Hepatic stellate cell (primary cell): ENCODE measurements at places on chromosomes 16 and 17.

GRCh38 chr16:72134507-72134906 lies 37.4 kb downstream of the PMFBP1 start:
- no peak for DNase-seq

DNA sequence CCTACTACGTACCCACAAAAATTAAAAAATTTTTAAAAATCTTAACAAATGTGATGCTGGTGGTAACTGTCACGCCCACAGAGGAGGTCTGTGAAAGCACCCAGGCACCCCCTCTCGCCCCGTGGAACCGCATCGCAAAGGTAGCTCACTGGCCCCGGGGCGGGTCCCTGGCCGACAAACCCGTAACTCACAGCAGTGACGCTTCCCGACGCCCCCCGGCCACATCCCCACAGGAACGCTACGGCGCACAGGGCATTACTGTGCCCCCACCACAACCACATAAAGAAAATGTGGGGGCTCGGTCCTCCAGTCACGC lies 366 bp downstream of the ANKS3 start:
- DNase-seq = peak; percentile 22

GRCh38 chr16:51553314-51553713 lies 402.2 kb upstream of the SALL1 start:
- DNase-seq = no peak

DNA sequence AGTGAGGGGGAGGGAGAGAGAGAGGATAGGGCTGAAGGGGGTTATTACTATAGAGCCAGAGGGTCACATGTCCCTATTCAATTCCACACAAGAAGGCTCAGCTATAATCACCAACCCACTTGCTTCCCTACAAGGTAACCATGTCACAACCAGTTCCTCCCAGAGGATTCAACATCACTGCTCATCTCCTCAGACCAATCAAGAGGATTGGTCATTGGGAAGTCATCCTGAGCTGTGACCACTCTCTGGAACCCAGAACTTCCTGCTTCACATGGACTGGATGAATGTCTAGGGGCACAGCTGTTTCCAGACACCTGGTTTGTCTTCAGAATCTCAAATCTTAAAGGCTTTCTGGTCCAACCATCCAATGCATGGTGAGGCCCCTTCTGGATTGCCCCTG lies 154.9 kb upstream of the SDK2 start:
- DNase-seq = no peak

DNA sequence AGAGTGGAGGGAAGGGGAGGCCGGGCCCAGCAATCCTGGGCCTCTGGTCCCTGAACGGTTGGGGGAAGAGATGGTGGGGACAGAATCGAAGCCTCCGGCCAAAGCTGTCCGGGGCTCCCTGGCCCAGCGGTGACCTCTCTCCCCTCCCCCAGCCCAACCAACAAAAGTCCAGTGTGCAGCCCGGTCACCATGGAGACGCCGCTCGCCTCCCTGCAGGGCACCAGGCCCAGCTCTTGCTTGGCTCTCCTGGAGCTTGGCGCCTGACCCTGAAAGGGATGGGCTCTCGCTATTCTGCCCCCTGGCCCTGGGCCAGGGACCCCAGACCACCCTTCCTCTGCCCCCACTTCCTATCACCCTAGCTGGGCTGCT lies 1.3 kb downstream of the METRN start:
- DNase-seq = no peak

GRCh38 chr17:78127888-78128550 lies 536 bp downstream of the TMC6 start:
- peak; percentile 60 for DNase-seq

- no peak for DNase-seq
Measured at GRCh38 chr16:50651835-50652438, 29.2 kb downstream of the SNX20 start.

GRCh38 chr17:75823257-75824041 lies 20.8 kb downstream of the UNC13D start:
- no peak for DNase-seq

DNA sequence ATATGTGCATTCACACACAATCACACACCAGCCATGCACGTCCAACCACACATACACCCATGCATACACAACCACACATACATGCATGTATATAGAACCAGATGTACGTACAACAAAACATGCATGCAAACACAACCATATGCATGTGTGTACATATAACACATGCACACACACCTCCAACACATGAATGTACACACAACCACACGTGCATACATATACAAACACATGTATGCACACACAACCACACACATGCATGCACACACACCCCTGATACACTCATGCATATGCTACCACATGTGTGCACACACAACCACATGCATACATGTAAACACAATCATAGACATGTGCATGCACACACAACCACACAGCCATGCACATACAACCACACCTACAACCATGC lies 52.0 kb upstream of the SDK2 start:
- no peak for DNase-seq

DNA sequence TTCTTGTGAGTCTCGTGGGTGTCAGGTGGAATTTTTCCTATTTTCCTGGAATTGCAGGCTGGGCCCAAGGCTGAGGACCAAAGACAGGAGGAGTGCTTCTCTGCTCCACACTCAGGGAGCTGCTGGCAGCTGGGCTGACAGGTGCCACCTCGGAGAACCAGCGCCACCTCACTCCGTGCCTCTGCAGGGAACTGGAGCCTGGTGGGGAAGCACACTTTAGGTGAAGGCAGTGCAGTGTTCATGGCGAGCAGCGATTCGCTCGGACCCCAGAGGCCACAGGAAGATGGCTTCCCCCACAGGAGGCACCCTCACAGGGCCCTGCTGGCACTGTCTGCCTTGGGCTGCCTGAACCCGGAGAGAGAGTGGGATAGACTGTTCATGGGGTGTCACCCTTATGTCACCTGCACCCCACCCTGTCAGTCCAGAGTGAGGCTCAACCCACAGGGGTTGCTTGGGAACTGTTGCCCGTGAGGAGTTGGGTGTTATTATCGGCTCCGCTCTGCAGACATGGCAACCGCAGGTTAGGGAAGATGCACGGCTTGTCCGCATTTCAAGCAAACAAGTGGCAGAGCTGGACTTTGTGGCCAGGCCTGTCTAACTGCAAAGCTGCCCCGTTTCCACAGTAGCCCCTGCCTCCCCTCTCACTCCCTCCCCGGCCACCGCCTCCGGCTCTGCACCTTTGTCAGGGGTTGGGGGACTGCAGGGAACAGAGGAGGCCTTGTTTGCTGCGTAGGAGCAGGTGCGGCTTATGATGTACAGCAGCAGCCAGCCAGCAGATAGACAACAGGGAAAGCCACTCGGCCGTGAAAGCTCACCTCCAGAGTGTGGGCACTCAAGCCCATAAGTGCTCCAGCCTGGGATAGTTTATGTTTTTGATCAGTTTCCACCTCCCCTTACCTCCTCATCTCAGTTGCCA lies 15.5 kb downstream of the TBC1D24 start:
- no peak for DNase-seq

GRCh38 chr16:5854027-5854426 lies 756.4 kb upstream of the EEF2KMT start:
- no peak for DNase-seq

GRCh38 chr17:9232155-9232475 lies 210.8 kb downstream of the NTN1 start:
- DNase-seq = no peak

DNA sequence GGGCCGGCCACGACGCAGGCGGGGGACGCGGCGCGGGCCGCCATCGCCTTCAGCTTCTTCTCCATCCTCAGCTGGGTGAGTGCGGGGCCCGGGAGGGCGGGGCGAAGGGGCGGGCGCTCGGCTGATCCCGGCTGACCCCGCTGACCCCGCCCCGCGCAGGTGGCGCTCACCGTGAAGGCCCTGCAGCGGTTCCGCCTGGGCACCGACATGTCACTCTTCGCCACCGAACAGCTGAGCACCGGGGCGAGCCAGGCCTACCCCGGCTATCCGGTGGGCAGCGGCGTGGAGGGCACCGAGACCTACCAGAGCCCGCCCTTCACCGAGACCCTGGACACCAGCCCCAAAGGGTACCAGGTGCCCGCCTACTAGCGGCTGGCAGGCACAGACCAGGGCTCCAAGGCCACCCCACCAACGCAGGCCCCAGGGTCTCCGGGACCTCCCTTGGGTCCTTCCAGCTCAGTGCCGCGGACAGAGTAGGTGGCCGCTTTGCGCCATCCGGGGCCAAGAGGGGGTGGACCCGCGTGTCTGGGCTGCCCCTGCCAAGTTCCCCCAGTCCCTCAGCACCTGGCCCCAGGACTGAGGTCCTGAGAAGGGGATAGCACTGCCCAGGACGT lies 3.0 kb downstream of the SYNGR3 start:
- no peak for DNase-seq

- no peak for DNase-seq
Measured at GRCh38 chr16:15038689-15039088, 17.2 kb downstream of the NTAN1 start.

- DNase-seq = no peak
Measured at GRCh38 chr16:21120976-21121520, 29.6 kb downstream of the DNAH3 start.

- DNase-seq = no peak
Measured at GRCh38 chr16:50940275-50940854, 198.5 kb downstream of the CYLD start.

DNA sequence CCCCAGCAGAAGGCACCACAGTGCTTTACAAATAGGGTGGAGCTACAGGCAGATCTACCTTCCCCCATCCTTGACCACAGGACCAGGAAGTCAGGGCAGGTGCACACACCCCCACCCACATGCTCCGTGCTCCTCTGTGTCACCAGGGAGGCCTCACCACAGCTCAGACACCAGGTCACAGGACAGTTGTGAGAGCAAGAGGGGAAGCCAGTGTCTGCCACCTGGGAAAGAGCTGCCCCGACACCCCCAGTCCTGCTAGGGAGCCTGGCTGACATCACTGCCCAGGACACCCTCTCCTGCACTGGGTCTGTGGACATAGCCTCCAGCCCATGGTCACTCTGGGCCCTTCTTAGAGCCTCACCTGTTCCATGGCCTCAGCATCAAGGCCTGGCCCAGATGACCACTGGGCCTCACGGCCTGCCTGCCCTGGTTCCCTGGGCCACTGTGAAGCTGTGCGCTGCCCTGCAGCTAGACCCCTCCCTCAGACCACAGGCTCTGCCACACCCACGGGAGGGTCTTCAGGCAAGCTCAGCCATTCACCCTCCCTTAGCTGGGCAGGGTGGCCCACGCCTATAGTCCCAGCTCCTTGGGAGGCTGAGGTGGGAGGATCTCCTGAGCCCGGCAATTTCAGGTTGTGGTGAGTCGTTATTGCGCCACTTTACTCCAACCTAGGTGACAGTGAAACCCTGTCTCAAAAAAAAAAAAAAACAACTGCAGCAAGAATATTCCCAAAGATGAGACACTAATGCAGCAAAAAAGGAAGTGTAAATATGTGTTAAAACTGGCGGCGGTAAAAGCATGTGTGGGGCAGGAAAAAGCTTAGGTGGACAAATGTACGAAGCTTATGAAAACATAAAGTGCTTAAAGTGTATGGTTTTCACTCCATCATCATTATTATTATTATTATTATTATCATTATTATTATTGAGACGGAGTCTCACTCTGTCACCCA lies 14.2 kb downstream of the POLR3K start:
- no peak for DNase-seq

GRCh38 chr16:66432429-66432828 lies 5.3 kb downstream of the BEAN1 start:
- DNase-seq = no peak

DNA sequence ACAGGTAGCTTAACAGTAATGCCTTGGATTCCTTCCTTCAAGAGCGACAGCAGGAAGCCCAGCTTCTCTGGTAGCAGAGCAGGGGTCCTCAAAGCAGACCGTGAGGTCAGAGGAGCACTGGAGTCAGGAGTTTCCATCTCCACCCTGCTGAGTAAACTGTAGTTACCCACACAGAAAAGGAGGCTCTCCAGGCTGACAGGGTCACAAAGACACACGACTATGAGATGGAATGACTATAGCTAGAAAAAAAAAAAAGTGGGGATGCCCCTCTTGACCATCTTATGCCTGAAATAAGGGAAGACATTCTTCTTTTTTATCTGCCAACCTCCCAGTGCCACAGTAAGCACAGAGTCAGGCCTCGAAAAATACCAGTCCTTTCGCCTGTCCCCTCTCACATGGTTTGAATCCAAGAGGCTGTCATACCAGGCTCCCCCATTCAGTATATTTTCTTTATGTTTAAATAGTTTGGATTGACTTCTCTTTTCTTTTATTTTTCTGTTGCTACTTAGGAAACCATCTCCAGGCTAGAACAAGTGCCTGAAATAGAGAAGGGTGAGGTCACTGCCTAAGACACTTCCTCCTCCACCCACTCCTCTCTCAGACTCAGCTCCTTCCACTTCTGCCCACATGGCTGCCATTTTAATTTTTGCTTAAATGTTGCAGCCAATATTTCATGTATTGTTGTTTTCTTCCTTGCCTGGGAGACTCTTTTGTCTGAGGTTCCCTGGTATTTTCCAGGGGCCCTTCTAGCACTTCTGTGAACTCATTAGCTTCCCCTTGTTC lies 707.4 kb downstream of the MAF start:
- DNase-seq = no peak

DNA sequence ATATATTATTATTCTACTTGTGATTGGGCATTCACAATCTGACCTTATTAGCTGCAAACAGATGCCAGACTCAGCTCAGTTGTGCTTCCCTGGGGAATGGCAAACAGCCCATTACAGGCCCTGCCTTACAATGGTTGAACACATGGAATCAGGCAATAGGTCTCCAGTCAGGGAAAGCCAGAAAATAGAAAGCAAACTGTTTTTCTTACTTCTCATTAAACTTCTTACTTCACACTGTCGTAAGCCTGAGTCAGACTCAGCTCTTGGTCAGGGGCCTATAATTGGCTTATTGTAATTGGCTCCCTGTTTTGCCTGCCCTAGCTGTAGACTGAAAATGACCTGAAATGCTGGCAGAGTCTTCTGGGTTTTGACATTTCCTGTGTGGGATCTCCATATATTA lies 77.0 kb upstream of the CA10 start:
- DNase-seq = no peak

DNA sequence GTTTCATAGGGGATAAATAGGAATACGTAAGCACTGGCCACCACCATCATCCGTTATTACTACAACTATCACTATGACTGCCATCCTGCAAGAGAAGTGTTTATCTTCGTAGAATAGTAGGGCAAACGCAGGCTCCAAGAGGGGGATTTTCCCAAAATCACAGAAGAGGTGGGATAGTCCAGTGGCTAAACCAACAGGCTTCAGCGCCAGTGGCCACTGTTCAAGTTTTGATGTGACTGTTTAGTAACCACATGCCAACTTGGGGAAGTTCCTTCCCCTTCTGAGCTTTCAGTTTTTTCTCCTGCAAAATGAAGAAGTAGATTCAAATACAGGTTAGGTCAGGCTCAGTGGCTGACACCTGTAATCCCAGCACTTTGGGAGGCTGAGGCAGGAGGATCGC lies 60.7 kb upstream of the GRIN2A start:
- DNase-seq = no peak

DNA sequence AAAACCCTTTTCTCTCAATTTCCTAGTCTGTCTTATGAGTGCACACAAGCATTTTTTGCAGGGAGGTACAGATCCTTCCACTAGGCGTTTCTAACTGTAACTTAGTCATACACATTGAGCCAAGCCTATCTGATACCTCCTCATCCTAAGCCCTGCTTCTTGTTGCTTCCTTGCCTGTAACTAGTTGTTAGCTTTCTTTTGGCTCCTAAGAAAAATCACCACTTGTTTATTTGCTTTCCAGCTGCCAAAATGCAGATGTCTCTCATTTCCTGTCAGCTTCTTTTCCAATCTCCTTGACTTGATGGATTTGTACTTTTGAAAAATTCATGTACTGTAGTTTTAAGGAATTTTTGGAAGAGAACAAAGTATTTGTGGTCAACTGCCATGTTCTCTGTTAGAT lies 73.7 kb downstream of the TNRC6C start:
- peak; percentile 56 for DNase-seq

GRCh38 chr16:87809150-87809902 lies 43.5 kb upstream of the KLHDC4 start:
- DNase-seq = no peak
